CD8-positive, alpha-beta T cell (primary cell): ENCODE measurements at places on chromosomes 7 and 10. TPM values are rescaled to one million over a fixed set of nuclear protein-coding genes. Genes with fewer than 3 reads are reported as not detected.

DNA sequence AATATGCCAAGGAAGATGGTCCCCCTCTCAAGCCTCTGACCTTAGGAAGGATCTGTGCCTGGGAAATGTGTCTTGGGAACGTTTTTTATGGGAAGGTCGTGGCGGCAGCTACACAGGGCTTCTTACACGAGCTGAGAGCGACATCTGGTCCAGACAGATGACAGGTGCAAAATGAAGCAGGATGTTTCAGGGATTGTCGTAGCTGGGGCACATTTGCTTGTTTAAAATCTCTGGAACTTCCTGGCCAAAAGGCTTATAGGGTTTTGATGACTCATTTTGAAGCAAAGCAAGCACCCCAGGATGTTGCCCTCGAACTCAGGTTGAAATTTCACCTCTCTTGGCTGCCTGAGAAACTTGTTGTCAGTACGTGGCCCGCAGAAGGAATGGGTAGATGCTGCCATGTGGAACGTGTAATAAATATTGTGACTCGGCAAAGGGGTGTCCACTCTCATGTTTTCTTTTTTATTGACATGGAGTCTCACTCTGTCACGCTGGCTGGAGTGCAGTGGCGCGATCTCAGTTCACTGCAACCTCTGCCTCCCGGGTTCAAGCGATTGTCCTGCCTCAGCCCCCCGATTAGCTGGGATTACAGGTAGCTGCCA is 117.5 kb downstream of the CAMK1D start:
- no peak for DNase-seq

DNA sequence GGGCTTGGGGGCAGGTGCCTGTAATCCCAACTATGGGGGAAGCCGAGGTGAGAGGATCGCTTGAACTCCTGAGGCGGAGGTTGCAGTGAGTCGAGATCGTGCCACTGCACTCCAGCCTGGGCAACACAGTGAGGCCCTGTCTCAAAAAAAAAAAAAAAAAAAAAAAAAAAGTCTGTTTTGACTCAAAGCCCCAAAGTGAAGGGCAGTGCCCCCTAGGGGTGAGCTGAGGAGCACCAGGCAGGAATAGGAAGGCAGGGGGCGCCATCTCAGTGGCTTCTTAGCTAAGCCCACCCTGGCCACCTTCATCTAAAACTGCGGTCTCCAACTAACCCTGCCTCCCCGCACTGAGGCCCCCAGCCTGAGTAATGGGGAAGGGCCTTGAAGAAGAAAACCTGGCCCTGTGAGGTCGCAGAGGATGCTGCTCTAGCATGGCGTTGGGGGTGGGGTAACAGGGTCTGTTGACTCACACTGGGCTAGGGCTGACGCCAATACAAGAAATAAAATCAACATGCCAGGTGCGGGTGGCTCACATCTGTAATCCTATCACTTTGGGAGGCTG is 9.8 kb downstream of the PODXL start:
- DNase-seq, result peak; percentile 47

GRCh38 chr7:84549409-84549808 is 354.8 kb upstream of the SEMA3A start:
- DNase-seq, result no peak

DNA sequence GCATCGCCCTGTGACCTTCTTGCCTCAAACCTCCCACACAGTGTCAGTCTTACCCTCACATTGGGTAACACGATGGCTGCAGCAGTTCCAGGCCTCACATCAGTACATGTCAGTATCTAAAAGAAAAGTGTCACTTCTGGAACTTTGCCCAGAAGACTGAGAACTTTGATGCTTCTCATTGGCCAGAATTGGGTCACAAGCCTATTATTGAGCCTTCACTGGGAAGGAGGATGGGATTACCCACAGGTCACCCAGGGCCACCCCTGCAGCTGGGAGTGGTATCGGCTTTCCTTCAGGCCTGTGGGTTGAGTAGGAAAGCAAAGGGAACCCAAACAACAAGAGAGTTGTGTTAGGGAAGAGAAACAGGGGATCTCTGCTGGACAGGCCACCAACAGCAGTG is 111.5 kb downstream of the NPY start:
- DNase-seq, result no peak

GRCh38 chr10:56470701-56471100 is 109.6 kb upstream of the ZWINT start:
- DNase-seq, result no peak

- DNase-seq, result no peak
These were observed 234.7 kb upstream of the MDFIC start for GRCh38 chr7:114687238-114687637.

DNA sequence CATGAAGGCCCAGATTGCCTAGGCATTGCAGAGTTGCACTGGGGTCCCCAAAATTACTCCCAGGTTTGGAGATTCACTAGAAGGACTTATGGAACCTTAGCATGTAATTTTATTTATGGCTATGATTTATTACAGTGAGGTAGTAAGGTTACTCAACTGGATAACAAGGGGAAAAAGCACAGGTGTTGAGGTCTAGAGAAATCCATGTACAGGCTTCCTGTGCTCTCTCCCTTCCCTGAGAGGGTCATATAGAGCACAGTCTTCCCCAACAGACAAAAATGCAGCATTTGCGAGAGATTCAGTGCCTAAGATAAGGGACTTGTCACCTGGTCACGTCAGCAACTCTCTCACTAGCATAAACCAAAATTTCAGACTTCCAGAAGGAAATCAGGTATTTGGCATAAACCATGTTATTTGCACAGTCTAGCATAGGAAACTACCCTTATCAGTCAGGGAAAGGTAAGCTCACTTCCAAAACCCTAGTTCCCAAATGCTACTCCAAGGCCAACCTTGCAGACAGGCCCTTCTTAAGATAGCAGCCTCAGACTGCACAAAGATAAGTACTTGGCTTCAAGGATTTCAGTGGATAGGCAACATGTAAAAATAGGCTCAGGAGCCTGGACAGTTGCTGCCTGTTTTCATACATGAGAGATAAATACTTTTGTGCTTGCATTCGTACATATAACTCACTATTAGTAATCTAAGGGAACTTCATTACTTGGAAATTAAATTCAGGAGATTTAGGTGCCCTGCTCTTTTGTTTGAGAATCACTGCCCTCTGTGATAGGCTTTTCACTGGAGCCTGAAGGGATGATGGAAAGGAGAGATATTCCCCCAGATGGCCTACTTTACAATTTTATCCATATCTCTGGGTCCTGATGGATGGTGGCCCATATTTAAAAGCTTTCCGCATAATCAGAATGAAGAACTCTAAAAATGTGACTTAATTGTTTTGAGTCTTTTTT is 378.4 kb upstream of the LRGUK start:
- DNase-seq, result no peak

GRCh38 chr7:3695602-3696001 is 394.6 kb downstream of the SDK1 start:
- DNase-seq, result no peak

DNA sequence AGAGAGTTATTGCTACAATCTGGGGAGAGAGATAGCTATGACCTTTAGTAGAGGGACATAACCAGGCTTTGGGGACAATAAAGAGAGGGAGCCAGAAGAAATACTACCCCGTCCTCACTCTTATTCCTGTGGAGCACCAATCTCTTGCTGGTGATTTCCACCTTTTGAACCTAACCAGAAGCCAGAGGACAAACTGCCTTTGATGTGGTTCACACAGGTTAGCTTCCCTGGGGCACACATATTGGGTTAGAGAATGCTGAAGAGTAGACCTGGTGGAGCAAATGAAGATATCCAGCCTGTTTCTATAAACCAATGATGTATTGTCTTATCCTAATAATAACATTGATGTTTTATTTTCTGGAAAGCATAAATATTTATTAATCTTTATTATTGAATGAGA is 399.3 kb downstream of the HTR7 start:
- DNase-seq, result no peak

- no peak for DNase-seq
These were observed 84.3 kb upstream of the PODXL start for GRCh38 chr7:131640686-131641085.

DNA sequence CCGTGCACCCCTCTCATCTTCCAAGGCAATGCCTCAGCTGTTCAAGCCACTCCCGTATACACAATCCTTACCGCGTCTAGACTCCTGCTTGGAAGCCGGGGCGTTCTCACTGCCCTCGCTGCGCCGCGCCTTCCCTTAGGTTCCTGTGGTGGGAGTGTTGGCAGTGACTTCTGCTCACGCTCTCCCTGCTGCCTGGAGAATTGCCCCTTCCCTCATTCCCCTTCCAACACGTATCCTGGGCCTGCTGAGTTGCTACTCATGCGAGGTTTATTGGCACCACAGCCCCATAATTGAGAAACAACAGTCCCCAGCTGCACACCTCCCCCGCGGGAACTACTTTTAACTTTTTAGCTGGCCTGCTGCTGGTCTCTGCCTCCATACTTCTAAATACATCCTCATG is 31.9 kb downstream of the RBM17 start:
- no peak for DNase-seq

GRCh38 chr10:76108563-76109359 is 677.3 kb downstream of the LRMDA start:
- no peak for DNase-seq

DNA sequence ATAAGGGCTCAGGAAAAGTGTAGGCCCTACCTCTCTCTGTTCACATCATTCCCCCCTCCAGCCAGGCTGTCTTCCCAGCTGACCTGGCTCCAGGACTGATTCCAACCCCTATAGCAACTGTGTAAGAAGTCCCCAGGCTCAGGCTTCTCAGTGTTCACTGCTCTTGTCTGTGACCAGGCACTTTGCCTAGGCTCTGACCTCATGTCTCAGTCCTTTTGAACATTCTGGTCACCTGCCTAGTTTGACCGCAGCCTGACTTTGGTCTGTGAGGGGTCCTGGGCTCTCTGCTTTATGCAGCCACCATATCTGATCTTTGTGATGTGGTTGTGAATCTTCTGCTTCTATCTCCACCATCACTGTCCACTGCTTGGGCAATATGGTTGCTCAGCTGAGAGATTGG is 24.5 kb downstream of the HIF1AN start:
- DNase-seq, result no peak

GRCh38 chr7:47914717-47915615 is 33.3 kb downstream of the PKD1L1 start:
- no peak for DNase-seq

GRCh38 chr10:112605063-112605462 is 158.0 kb downstream of the VTI1A start:
- DNase-seq, result no peak

Gene TBX20
- not detected for total RNA-seq

Gene CFAP43
- not detected for total RNA-seq

Gene OR13A1
- not detected for total RNA-seq

Gene SLC16A9
- total RNA-seq, result not detected

Gene GCK
- 1.1 TPM for total RNA-seq

Gene IFIT3
- 4.8 TPM for total RNA-seq

Gene MTPN
- total RNA-seq, result 91.9 TPM

Gene PNLIPRP1
- total RNA-seq, result not detected

Gene CCL24
- total RNA-seq, result not detected

Gene AKR1D1
- not detected for total RNA-seq
